ENCODE measurements at places on chromosomes 5 and 9.

DNA sequence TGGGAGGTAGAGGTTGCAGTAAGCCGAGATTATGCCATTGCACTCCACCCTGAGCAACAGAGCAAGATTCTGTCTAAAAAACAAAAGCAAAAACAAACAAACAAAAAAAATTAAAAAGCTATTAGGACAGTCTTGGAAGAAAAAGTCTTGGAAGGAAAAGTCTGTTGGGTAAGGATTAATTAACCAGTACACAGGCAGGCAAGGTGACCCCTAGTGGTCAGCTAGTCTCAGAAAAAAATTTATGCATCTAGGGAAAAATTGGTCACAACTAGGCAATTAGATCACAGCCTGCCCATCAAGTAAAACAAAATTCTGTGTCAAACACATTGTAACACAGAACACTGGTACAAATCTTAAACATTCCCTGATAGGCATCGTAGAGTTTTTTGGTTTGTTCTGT lies 6.7 kb upstream of the ANKRD18B start:
- peak; percentile 33 for DNase-seq

DNA sequence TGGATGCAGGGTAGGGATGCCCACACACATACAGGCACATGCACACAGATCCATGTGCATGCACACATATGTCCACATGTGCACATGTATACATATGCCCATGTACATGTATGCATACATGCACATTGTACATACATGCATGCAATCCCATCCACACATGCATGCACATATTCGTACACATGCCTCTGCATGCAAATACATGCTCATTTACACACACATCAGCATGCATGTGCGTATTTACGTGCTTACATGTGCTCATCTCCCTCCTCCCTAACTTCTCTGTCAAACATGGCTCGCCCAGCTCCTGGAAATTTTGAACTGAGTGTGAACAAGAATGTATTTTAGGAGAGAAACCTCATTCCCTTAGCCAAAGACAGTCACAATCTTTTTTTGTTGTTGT lies 6.2 kb downstream of the KCNT1 start:
- DNase-seq: no peak

DNA sequence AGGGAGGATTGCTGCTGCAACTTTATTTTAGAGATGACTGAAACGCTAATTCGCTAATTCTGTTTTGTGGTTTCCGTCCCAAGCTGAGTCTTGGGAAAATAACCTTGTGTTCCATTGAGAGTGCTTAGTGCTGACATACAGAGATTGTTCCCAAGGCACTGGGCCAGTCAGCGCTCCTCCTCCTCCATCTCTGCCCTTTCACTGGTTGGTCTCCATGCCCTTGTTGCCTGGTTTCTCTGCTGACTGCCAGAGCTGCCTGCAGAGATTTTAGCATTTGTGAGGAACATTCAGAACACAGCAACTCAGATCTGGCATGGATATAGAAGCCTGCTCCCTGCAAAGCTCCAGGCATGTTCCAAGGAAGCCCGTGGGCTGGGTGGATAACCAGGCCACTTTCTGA lies 126.0 kb upstream of the IRX2 start:
- DNase-seq: no peak

DNA sequence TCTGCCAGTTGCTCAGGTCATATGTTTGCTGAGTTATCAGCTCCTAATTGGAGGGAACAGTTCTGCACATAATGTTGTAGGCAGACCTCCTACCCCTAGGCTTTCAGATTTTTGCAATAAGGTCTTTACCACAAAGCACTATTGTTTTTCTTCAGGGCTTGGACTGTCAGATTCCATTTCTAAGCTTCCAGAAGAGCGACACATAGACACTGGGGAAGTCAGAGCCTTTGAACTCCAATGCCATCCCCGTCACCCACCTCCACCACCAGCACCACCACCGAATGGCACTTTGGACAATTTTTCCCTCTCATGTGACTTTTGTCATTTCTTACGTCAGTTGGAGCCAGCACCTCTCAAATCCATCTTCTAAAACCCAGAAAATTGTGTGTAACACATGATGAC lies 28.3 kb upstream of the SPRY4 start:
- DNase-seq: peak; percentile 48

DNA sequence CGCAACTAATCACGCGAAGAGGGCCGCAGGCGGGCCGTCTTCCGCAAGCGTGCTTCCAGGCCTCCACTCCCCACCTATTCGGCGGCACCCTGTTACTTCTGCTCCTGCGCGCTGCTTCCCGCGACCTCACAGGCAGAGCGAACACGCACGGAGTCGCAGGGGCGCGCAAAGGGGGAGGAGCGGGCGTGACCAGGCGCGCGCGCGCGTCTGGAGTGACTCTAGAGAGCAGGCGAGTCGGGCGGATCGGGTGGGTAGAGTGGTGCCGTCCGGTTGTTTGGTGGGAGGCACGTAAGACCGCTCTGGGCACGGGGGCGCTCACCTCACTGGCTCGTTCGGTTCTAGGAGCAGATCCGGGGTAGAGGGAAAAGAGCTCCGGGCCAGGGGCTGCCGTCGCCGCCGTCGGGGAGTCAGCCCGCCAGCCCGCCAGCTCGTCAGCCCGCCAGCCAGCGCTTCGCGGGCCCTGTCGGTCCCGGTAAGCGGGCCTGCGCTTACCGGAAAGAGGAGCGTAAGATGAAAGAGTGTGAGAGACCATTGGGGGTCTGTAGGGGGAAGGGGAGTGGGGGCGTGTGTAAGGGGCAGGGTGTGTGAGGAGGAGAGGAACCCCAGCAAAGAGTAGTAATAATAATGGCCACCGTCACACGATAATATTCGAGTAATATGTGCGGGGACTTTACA lies at the start of gene CNOT8:
Gene CNOT8, plus strand, starts transcription at position 331 of the 675 bp plus-strand sequence. CDS start 4,652 bp downstream, outside the sequence.
- no peak for DNase-seq

DNA sequence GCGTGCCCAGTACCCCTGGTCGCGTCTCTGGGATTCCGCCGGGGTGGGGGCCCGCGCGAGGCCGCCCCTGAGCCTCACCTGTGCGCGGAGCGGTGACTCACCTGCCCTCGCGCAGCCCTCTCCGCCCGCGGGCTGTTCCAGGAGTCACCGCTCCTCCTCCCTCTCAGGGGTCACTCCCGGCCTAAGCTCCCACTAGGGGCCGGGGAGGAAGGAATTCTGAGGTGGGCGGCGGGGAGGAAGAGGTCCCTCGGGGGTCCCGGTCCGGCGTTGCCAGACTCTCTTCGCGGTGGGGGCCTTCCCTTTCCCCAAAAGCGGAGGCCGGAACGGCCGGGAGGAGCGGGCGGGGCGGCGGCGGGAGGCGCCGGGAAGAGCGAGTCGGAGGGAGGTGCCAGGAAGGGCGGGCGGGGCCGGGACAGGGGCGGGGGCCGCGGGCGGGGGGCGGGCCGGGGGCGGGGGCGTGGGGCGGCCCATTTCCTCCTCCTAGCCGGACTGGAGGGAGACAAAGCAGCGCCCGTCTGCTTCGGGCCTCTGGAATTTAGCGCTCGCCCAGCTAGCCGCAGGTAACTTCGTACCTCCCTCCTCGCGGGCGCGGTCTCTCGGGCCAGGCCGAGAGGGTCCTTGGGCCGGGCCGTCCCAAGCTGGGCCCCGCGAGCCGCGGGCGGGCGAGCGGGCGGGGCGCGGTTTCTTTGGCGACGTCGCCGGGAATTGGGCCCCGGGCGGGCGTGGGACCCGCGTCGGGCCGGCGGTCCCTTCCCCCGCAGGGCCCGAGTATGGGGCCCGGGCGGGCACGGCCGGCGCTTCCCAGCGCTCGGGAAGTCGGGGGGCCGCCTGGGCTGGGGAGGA lies at the start of gene CTNNA1:
Gene CTNNA1, plus strand, starts transcription at position 475 of the 843 bp plus-strand sequence. CDS start 28,500 bp downstream, outside the sequence.
- DNase-seq: peak; percentile 35
